ENCODE measurements at places on chromosomes 12 and 14.

- no peak for DNase-seq
These were observed 98.1 kb upstream of the GRIP1 start for GRCh38 chr12:66776974-66777373.

GRCh38 chr14:72880820-72881219, 13.1 kb downstream of the DPF3 start:
- no peak for DNase-seq

DNA sequence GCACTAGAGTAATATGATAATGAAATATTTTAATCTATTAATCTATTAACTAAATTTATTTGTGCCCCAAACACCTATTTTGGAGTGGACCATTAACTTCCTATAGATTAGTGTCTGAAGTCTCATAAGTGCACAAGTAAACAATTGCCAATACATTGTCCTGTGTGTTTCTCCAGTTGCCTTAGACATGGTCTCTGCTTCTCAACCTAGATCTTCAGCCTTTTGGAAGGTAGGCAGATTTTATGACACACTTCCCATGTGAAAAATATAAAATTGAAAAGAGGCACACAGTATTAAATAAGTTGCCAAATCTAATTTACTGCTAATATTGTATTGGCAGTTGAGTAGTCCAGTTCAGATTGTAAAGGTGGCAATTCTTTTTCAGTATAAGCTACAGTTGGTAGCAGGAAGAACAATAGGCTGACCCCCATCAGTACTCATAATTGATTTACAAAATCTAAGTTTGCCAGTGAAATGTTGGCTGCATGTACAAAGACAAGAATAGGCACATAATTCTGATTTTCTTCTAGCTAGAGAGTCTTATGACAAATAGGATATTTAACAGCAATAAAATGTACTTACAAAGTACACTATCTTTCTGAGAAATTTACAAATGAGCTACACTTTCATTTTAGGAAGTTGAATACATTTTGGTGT, 10.8 kb downstream of the A2M start:
- DNase-seq, result no peak

DNA sequence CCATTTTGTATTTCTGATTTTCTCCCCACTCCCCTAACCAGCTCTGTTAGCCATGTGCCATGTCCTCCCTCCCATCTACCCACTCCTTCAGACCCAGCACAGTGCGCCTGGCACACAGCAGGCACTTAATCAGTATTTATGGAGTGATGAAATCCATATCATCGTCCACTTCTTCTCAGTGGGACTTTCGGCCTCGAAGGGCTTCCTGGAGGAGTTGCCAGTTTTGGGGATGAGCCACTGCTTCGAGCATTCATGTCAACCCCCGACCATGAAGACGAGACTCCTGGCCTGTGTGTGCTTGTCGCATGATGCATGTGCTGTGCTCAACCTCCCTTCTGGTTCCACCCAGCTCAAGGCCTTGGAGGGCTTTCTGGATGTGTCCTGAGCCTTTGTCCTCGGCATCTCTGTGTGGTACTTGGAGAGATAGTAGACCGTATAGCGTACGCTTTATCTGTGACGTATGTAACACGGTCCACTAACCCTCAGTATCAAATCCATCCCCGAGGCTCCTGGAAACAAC, 119.5 kb upstream of the RTL1 start:
- no peak for DNase-seq

DNA sequence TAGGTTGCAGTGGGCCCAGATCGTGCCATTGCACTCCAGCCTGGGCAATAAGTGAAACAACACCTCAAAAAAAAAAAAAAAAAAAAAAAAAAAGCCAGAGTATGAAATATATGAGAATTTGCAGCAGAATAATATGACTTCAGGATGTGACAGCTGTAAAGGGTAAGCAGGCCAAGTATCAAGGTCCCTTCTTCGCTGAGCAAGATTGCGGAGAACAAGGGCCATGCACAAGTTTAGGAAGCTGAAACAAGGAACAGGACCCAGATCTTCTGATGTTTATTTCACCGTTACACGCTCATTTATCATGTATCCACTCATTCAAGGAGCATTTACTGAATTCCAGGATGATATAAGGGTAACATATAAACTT, 659 bp upstream of the FOXJ2 start:
- DNase-seq, result no peak

- no peak for DNase-seq
These were observed 4.6 kb downstream of the CDH24 start for GRCh38 chr14:23052671-23053070.

DNA sequence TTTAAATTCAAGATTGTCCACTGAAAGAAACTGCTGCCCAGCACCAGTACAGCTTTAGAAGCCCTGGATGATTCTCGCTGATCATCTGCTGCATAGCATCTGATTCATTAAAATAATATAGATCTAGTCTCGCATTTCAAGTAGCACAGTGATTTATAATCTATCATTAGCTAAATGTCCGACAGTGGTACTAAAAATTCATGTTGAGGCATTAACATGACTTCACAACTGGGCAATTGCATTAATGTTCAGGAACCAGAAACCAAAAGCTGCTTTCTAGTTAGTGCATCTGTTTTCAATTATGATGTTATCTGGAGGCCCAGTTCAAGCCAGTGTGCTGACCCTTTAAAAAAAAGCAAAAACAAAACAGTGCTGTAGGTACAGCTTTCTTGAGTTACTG, 1987.2 kb upstream of the SEL1L start:
- DNase-seq, result no peak

DNA sequence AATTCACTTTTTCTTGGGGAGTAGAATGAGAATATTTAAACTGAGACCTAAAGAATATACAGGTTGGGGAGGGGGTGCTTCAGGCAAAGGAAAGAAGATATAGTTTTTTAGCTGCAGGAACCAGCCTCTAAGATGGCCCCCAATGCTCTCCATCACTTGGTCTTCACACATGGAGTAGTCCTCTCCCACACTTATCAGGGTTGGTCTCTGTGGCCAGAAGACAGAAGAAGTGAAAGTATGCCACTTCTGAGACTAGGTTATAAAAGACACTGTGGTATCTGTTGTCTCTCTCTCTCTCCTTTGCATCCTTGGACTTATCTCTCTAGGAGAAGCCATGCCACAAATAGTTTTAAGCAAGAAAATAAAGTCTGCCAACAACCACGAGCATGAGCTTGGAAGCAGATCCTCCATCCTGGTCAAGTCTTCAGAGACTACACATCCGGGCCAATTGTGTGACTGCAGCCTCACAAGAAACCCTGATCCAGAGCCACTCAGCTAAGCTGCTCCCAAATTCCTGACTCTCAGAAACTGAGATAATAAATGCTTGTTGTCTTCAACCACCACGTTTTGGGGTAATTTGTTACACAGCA, 18.0 kb downstream of the PUS7L start:
- no peak for DNase-seq

GRCh38 chr14:32121948-32122347, 44.8 kb downstream of the ARHGAP5 start:
- DNase-seq, result no peak

DNA sequence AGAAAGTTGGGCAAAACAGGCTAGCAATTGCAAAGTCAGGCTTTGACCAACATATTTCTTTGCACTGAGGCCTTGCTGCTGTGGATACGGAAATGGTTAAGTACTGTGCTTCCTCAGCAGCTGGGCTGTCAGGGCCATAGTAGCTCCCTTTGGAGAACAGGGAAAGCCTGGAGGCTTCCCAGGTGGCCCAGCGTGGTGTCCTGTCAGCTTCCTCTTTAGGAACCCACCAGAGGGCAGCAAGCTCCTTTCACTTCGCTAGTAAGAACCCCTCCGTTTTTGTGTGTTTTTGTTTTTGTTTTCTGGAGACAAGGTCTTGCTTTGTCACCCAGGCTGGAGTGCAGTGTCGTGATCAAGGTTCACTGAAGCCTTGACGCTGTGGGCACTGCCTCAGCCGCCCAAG, 1.7 kb upstream of the CFAP251 start:
- DNase-seq, result no peak

DNA sequence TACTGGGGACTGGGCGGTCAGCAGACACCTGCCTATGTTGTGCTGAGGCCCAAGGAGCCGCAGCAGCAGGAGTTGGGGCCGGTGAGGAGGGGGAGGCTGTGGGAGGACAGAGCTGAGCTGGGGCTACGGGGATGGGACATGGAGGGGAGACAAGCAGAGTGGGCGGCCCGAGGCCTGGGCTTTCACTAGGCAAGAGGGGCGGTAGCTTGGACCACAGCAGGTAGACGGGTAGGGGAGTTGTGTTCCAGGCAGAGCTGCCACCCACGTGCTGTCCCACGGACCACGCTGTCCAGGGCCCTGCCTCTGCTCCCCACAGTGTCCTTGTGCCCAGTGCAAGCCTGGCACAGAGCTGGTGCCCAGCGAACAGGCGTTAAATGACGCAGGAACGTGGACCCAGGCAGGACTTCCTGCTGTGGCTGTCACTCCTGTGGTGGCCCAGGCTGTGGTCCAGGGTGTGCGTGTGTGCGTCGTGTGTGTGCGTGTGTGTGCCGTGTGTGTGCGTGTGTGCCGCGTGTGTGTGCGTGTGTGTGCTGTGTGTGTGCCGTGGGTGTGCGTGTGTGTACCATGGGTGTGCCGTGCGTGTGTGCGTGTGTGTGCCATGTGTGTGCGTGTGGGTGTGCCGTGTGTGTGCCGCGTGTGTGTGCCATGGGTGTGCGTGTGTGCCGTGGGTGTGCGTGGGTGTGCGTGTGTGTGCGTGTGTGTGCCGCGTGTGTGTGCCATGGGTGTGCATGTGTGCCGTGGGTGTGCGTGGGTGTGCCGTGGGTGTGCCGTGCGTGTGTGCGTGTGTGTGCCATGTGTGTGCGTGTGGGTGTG, 6.8 kb downstream of the CEP170B start:
- DNase-seq, result no peak

GRCh38 chr12:59087691-59088090, 167.4 kb upstream of the LRIG3 start:
- DNase-seq, result no peak

GRCh38 chr14:75249251-75249957, 29.2 kb upstream of the FOS start:
- peak; percentile 70 for DNase-seq

DNA sequence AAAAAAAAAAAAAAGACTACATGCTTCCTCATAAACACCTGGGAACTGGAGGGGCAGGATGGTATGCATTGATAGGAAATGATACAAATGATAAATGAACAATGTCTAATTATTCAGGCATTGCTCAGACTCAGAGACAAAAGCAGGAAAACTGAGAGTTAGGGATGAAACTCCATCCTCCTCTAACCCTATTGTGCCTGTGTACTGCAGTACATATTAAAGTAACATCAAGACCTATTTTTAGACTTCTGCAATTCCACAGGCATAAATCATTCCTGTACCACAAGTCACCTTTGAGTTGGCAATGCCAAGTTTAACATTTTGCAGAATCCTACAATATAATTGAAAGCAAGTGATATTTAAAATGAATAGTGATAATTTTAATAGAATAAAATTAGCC, 156.5 kb upstream of the USP15 start:
- no peak for DNase-seq

GRCh38 chr14:55593698-55594097, 13.7 kb downstream of the KTN1 start:
- no peak for DNase-seq

- DNase-seq, result no peak
These were observed 67.5 kb upstream of the PRIMA1 start for GRCh38 chr14:93855737-93856136.

DNA sequence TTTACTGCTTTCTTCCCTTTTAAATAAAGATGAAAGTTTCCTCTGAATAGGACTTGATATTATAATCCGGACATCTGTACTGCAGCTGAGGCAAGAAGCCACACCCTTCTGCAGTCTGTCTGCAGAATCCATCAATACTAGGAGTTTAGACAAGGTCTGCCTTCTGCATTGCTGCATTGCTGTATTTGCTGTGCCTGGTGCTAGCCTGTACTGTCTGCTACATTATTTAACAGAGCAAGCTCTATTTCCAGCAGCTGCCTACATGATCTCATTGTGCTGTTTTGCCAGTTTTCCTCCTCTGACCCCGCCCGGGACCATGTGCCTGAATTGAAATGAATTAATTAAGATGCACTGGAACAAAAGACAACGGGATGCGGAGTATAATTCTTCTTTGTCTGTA, 1.7 kb downstream of the TUBA1A start:
- DNase-seq, result no peak

Data from GM19239 (cell line).